ENCODE measurements at places on chromosomes 6 and 20.

GRCh38 chr20:41512624-41513023 is 105.6 kb downstream of the CHD6 start:
- no peak for DNase-seq

DNA sequence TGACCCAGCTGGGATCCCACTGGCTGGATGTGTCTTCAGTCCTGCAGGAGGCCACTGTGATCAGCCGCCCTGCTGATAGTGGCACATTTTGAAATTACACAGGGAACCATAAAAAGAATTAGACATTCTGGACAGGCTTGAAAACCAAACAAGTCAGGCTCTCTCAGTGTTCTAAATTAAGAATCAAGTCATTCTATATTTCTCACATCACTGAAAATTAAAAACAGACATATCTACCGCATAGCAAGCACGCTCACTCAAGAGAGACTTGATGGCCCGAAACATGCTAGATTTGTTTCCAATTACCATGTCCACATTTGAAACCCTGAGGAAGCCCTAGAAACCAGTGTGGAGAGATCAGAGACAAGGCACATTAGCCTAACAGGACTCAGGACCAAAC is 57.7 kb downstream of the NFATC2 start:
- DNase-seq = no peak

GRCh38 chr20:58374906-58375758 is 13.9 kb upstream of the VAPB start:
- DNase-seq = peak; percentile 62

GRCh38 chr20:17810847-17811627 is 111.3 kb downstream of the BANF2 start:
- no peak for DNase-seq

- DNase-seq = no peak
Observed at GRCh38 chr20:39213476-39214145, 251.5 kb downstream of the DHX35 start.

DNA sequence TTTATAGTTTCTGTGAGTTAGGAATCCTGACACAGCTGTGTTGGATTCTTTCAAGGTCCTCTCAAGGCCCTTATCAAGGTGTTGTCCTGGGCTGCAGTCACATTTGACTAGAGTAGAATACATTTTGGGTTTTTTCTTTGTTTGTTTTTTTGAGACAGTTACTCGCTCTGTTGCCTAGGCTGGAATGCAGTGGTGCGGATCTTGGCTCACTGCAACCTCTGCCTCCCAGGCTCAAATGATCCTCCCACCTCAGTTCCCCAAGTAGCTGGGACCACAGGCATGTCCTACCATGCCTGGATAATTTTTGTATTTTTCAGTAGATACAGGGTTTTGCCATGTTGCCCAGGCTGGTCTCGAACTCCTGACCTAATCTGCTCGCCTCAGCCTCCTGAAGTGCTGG is 15.7 kb downstream of the NFYA start:
- DNase-seq = no peak

- DNase-seq = no peak
Observed at GRCh38 chr6:134870677-134871498, 79.0 kb downstream of the ALDH8A1 start.

- DNase-seq = no peak
Observed at GRCh38 chr6:139699335-139699734, 324.9 kb upstream of the CITED2 start.

DNA sequence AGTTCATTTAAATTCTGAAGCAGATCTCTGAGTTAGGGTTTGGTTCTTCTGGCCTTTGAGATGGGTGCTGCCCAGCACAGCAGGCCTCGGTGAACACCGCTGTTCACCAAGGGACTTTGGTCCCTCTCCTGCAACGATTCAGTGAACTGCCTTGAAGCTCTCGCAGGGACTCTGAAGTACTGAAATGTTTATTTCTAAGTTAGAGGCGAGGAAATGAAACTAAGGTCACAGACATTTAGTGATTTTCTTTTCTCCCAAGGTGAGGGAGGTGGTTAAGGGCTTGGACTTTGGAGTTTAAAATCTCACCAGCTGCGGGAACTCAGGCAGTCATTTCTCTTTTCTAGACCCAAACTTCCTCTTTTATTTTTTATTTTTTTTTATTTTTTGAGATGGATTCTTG is 26.2 kb downstream of the E2F3 start:
- DNase-seq = no peak

DNA sequence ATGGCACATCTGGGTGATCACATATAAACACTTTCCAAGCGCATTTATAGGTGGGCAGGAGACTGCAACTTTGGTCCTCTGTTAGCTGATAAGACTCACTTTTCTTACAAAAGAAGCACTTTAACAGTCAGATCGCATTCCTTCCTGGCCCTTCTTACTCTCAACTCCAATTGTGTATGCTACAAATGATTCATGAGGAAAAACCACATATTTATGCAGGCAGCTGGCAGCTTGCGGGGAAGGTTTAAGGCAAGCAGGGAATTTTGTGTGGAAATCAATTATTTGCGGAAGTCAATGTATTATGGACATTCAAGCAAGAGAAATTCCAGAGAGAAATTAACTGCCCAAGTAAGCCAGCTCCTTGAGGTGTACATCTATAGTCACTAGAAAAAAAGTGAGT is 194.0 kb downstream of the PKHD1 start:
- DNase-seq = no peak
